ENCODE measurements at places on chromosomes 4 and X.

DNA sequence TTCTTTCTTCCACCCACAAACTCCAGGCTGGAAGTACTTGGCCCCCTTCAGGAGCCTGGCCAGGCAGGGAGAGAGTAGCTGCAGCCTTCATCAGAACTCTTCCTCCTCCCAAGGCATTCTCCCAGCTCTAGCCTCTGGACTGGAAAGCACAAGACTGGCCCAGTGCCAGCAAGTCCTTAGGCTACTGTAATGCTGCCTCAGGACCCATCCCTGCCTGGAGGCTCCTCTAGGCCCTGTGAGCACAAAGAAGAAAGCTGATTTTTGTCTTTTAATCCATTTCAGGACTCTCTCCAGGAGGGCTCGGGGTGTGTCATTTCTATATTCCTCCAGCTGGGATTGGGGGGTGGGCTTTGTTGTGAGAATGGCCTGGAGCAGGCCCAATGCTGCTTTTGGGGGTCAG is 10.8 kb downstream of the AWAT2 start:
- no peak for DNase-seq

GRCh38 chrX:120559804-120560203 is 958 bp downstream of the CUL4B start:
- peak; percentile 10 for DNase-seq

DNA sequence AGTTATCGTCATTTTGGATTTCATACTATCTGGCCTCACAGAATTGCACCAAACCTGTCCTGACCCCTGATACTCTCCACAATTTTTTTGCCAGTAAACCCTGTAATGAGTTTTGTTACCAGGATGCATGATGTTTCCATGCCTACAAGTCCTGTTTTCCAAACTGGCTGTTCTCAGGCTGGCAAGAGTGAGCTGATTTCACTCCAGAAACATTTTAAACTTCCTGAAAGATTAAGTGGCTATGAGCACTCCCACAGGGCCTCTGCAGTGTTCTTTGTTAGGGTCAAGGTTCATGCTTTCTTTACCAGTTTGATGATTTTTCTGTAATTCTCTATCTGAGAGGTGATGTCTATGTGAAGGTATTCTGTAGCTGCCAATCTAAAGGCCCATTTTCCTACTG is 31.7 kb upstream of the PDLIM3 start:
- DNase-seq, result no peak

GRCh38 chr4:11878241-11878640 is 449.5 kb upstream of the HS3ST1 start:
- DNase-seq, result no peak

All from CD4-positive, alpha-beta T cell treated with Interleukin-15 for 4 hours (primary cell).